ENCODE measurements at places on chromosomes 7 and 10. TPM values are rescaled to one million over a fixed set of nuclear protein-coding genes. Genes with fewer than 3 reads are reported as not detected.

DNA sequence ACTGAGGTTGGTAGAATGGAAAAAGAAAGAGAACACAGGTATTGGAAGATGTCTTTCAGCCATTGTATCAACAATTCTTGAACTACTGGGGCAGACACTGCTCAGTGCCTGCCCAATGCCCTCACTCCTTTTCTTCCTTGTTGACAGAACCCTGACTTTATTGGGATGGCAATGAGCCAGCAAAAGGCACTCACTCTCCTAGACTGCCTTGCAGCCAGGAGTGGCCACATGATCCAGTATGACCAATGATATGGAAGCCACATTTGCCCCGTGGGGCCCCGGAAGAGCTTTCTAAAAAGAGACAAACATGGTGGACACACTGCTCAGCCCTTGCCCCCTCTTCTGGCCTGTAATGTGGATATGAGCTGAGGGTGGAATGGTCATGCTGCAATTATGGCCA lies 88.6 kb upstream of the ZNF716 start:
- no peak for DNase-seq

DNA sequence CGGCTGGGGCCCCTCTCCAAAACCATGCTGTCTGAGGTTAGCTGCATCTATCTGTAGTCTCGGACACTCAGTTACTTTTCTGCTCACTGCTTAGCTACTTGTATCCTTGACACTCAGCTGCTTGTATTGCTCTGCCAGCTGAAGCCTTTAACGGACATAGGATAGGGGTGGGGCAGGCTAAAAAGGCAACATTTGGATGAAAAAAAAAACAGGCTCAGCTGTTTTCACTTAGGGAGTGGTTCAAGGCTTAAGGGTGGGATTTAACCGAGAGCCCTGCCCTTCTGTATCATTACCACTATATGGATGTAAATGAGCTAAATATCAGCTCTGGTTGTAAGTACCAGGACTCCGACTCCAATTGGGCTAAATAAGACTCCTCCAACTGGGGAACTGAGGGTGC lies 28.6 kb downstream of the LSMEM1 start:
- no peak for DNase-seq

DNA sequence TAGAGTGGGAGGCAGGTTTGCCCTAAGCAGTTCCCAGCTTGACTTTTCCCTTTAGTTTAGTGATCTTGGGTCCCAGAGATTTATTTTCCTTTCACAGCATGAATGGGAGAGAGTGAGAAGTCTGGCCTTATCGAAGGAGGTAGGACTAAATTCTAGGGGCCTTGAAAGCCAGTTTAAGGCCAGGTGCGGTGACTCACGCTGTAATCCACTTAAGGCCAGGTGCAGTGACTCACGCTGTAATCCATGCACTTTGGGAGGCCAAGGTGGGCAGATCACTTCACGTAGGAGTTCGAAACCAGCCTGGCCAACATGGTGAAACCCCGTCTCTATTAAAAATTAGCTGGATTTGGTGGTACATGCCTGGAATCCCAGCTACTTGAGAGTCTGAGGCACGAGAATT lies 392.2 kb downstream of the ACTR3B start:
- DNase-seq = no peak

DNA sequence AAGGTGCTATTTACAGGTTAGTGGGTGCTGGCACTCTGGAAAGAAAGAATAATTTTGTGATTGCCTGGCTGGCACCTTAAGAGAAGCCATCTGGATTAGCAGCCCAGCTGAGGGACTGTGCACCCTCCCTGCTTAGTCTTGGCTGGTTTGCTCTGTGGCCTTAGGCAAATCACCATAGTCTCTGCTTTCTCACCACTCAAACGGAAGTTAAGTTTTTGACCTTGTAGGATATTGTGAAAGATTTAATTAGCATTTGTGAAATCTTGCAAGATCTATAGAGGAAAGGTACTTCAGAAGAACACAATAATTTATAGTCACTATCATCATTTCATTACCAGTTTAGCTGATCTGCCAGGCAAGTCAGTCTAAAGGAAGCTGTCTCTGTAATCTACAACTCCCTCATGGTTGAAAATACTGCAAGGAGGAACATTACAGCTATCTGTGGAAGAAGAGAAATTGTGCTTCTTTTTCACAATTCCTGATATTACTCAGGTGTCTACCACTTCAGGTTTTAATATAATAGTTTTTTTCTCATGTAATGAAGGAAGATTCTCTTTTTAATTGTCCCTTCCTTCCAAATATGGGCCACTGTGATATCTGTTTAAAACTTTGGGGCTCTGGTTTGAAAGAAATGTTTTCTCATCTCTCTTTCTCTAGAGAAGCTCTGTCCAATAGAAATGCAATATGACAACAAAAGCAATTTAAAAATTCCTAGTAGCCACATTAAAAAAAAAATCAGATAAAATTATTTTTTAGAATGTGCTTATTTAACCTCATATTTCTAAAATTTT lies 219.6 kb downstream of the PTEN start:
- no peak for DNase-seq

DNA sequence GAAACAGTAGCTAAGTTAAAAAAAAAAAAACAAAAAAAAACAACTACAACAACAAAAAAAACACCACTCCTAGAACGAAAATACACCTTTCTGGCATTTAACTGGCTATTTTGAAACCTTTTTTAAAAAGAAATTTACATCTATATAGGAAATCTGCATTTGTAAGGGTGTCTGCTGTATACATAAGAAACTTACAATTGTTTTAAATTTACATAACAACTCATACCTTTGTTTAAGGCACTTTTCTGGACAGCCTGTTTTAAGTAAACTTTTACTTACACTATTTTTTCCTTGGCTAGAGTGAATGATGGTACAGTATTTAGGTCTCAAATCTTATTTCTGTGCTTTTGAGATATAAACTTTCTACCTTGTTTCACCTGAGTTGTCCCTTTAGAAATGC lies 34.0 kb upstream of the PAPSS2 start:
- DNase-seq = no peak

The MSMB gene
- not detected for polyA plus RNA-seq

The CARD11 gene
- polyA plus RNA-seq = 0.02 TPM

The AS3MT gene
- 6.1 TPM for polyA plus RNA-seq

The CNPY4 gene
- polyA plus RNA-seq = 29.1 TPM

The FGFR2 gene
- polyA plus RNA-seq = 0.10 TPM

Data from fibroblast of lung (primary cell).